ENCODE measurements at places on chromosomes 11 and 22.

DNA sequence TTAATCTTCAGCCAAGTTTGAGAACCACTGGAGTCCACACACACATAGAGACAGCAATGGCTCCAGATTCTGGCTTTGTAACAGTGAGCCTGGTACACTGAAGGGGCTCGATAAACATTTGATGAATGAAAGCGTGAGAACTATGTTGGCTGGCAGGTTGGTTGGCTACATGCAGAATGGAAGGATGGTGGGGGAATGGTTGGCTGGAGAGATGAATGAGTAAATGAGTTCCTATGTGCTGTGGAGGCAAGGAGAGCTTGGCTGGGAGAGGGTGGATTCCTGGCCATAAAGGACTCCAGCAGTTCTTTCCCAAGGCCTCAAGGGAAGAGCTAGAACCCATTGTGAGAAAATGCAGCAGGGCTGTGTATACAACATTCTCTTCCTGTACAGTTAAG is 168.0 kb upstream of the NECTIN1 start:
- DNase-seq, result no peak

DNA sequence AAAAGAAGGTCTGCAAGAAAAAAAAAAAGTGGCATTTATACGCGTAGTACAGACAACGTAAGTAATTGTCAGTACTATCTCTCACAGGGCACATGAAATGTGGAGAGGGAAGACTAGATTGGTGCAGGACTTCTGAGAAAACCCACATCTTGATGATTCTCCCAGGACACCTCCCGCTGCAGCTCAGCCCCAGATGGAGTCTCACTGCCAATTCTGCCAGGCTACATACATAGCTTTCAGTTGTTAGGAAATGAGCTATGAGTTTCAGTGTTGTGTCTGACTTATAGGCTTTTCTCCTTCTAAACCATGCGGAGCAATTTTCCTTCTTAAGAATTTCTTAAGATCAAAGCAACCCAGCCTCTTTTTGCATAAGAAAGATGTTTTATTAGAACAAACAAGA is 9.6 kb downstream of the OR5A2 start:
- no peak for DNase-seq

- DNase-seq, result no peak
Measured at GRCh38 chr11:15045209-15045608, 28.2 kb upstream of the CALCB start.

DNA sequence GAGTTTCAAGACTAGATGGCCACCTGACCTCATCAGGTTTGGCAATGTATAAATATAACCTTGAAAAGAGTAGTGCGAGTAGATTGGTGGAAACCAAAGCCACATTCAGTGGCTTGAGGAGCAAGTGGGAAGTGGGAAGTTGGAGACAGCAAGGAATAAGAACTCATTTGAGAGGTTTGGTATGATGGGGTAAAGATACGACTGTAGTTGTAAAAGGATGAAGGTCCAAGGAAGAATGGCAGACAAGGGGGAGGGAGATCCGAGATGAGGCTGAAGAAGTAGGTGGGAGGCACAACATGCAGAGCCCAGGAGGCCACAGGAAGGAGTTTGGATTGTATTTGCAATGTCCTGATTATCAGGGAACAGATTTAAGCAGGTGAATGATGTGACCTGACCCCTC is 20.8 kb downstream of the RASSF10 start:
- DNase-seq, result no peak

DNA sequence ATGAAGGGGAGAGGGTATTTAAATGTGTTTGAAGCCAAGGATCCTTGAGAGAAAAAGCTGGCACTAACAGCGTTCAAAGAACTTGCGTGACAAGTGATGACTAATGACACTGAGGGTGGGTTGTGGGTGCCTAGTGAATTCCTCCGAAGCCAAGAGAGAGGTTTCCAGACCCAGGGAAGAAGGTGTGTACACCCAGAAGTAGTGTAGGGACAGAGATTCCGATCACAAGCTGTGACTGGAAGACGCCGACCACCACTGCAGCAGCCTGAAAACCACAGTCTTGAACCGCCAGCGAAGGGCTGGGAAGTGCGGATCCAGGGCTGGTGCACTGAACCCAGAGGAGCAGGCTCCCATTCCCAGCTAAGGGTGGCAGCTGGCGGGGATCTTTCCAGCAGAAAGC is 9.5 kb downstream of the PPARA start:
- no peak for DNase-seq

DNA sequence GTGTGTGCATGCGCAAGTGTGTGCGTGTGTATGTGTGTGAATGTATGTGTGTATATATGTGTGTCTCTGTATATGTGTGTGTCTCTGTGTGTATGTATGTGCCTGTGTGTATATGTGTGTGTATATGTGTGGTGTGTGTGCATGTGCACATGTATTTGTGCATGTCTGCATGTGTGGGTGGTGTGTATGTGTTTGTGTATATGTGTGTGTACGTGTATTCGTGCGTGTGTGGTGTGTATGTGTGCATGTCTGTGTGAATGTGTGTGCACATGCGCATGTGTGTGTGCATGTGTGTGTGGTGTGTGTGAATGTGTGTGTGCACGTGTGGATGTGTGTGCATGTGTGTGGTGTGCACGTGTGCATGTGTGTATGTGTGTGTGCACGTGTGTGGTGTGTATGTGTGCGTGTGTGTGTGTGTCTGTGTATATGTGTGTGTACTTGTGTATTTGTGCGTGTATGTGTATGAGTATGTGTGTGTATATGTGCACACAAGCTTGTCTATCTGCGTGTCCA is 71.4 kb downstream of the SCN3B start:
- no peak for DNase-seq

GRCh38 chr22:41885116-41885515 is 29.8 kb downstream of the SHISA8 start:
- no peak for DNase-seq

DNA sequence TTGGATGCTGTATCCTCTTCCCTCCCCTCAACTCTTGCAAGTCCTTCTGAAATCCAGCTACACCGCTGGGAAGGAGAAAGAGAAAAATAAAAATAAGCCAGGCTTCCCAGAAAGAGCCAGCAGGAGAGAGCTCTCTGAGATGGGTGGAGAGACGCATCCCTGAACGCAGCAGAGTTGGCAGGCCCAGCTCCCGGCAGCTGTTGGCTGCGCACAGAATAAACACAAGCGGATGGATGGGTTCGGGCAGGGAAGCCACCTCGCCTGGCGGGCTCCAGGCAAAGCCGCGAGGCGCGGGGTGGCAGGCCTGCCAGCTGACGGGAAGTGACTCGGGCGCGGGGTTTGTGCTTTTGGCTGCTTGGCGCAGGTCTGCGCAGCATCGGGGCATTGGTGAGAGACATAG is 537.7 kb downstream of the MIAT start:
- no peak for DNase-seq

GRCh38 chr11:73372375-73372993 is 3.7 kb upstream of the RELT start:
- no peak for DNase-seq

- DNase-seq, result no peak
Measured at GRCh38 chr11:64027651-64028397, 7.9 kb upstream of the FLRT1 start.

- no peak for DNase-seq
Measured at GRCh38 chr11:94746721-94747120, 21.4 kb upstream of the AMOTL1 start.

DNA sequence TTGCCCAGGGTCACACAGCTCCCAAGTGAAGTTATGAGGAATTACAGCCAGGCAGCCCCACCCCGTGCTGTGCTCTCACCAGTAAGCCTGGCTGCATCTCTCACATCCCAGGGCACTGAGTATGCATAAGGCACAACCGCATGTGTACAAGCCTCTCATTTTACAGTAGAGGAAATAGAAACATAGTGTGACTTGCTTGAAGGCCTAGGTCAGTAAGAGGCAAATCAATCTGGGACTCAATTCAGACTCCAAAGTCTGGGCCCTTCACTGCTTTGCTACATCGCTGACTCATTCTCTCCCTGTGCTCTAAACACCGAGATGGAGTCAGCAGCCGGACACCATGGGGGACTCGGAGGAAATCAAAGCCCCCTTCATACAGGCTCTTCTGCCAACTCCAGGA is 7.9 kb downstream of the ABTB2 start:
- no peak for DNase-seq

- DNase-seq, result no peak
Measured at GRCh38 chr11:67652965-67653845, 2.7 kb upstream of the ACY3 start.

GRCh38 chr11:65213322-65214211 is 31.8 kb downstream of the CAPN1 start:
- DNase-seq, result no peak

GRCh38 chr22:35894937-35895708 is 133.5 kb downstream of the RBFOX2 start:
- DNase-seq, result no peak

DNA sequence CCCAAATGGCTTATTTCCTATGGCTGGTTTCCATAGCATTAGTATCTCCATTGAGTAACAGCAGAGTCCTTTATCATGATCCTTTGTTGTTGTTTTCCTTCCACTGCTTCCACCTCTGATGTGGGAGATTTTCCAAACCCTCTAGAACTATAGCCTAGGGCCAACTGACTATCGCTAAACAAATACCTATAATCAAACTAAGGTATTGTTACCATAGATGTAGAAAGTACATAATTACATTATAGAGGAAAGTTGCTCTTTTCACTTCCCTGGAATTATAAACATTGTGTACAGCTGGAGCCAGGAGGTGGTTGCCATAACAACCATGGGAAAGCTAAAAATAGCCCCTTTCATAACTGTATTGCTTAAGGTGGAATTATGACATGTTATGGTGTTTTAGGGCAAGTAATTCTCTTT is 47.0 kb upstream of the ALKBH3 start:
- no peak for DNase-seq

- DNase-seq, result no peak
Measured at GRCh38 chr11:119189393-119189792, 4.1 kb downstream of the NHERF4 start.

GRCh38 chr11:69473276-69473845 is 8.1 kb upstream of the LINC01488 start:
- DNase-seq, result no peak

DNA sequence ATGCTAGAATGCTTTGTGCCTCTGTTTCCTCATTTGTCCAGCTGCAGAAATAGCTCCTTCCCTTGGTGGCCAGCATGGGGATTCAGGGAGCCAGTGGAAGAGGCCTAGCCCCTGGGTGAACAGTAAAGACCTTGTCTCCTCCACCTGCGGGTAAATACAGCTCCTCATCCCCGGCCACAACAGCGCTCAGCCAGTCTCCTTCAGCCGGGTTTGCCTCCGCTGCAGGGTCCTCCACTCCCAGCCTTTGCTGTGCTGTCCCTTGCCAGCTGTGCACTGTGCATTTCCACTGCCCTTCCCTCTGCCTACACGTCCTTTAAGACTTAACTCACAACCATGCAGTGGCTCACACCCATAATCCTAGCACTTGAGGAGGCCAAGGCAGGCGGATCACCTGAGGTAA is 1.5 kb upstream of the CDC42EP1 start:
- DNase-seq, result no peak

- no peak for DNase-seq
Measured at GRCh38 chr11:2137202-2138067, 1.8 kb downstream of the IGF2 start.
